ENCODE measurements at places on chromosomes 1 and 21.

- no peak for DNase-seq
Measured at GRCh38 chr1:90763930-90764329, 46.8 kb upstream of the BARHL2 start.

- DNase-seq = no peak
Measured at GRCh38 chr1:202203238-202204039, 9.8 kb downstream of the LGR6 start.

- no peak for DNase-seq
Measured at GRCh38 chr1:48055876-48056764, 58.9 kb upstream of the TRABD2B start.

GRCh38 chr1:28180306-28181305, 4.1 kb upstream of the PTAFR start:
- DNase-seq = no peak

GRCh38 chr1:226575739-226576378, 27.3 kb downstream of the STUM start:
- DNase-seq = peak; percentile 31

GRCh38 chr1:110136911-110137310, 13.4 kb upstream of the SLC6A17 start:
- peak; percentile 88 for DNase-seq

DNA sequence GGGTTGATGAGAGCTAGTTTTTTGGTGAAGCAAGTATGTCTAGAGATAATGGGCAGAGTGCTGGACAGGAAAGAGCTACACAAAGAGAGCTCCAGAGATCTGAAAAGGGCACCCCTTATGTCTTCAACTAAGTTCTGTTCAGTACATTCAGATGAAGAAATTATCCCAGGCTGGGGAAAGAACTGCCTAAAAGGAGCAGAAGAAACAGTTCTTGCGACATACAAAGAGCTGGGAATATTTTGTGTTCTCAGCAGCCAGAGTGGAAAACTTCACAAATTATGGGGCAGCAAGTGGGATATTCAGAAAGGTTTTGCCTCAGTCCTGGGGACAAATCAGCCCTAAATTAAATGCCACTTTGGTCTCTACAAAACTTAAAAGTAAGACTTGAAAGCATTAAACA, 17.4 kb upstream of the CCN1 start:
- DNase-seq = no peak

GRCh38 chr1:231417513-231417912, 4.6 kb downstream of the EGLN1 start:
- no peak for DNase-seq

DNA sequence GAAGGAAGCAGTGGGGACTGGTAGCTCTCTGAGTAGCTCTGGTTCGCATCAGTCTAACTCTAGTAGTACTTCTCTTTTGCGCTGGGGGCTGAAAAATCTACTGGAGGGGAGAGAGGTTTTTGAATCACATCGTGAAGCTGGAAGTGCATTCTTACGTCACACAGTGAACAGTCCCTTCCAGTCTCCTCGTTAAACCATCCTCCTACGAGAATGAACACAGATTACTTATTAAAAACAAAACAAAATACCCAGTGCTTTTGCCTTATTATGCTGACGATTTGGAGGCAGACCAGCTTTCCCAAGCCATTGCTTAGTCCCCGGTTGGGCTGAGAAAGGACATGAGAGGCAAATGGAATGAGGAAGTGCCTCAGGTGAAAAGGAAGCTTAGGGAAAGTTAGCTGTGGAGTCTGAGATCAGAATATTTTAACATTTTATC, 16.1 kb downstream of the HUNK start:
- no peak for DNase-seq

DNA sequence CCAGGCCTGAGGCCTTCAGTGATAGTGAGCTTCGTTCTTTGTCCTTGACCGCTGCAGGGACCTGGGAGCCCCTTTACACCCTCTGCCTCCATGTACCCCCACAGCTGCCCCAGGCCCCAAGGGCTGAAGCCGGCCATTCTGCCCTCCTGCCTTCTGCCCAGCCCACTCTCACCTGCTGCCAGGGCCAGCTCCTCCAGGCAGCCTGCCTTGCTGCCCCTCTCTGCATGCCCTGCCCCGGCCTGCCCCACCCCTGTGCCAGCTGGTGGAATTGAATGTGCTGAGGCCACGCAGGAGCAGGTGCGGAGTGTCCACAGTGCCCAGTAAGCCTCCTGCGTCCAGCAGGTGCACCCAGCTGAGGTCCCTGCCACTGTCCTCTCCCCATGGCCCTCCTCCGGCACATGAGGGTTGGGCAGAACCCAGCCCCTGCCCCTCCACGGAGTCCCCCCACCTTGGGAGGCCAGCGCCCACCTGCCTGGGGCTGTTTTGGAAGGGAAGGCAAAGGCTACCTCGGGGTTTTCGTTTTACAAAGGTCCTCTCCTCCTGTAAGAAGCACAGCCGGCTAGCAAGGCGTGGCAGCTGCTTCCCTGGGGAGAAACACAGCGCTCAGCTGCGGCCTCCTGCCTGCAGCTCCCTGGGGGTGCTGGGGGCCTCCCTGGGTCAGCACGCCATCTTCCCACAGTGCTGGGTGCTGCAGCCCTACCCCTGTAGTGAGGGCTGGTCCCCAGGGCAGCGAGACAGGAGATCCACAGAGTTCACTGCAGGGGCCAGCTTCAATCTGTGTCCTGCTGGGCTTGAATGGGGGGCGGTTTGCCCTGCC, 21.0 kb downstream of the MMEL1 start:
- no peak for DNase-seq

GRCh38 chr1:116075990-116076389, 35.2 kb upstream of the MAB21L3 start:
- no peak for DNase-seq

GRCh38 chr21:42513985-42514882, 582 bp downstream of the SLC37A1 start:
- DNase-seq = no peak

- DNase-seq = no peak
Measured at GRCh38 chr1:111275079-111275478, 15.6 kb upstream of the CHIA start.

DNA sequence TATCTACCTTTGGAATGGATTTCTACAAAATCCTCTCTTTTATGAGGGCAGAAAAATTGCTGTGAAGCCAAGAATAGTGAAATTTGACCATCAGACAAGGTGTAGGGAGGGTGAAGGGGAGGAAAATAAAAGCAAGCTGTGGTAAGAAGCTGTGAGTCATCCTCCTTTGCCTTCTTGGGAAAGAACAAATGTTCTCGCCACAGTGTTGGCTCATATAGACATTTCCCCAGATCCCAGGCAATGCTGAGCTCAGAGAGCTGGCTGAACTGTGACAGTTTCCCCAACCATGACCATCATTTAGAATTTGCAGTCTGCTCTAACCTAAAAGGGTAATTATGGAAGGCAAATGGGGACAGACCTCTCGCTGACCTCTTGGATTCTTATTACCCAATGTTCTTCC, 235.4 kb downstream of the PBX1 start:
- DNase-seq = no peak

DNA sequence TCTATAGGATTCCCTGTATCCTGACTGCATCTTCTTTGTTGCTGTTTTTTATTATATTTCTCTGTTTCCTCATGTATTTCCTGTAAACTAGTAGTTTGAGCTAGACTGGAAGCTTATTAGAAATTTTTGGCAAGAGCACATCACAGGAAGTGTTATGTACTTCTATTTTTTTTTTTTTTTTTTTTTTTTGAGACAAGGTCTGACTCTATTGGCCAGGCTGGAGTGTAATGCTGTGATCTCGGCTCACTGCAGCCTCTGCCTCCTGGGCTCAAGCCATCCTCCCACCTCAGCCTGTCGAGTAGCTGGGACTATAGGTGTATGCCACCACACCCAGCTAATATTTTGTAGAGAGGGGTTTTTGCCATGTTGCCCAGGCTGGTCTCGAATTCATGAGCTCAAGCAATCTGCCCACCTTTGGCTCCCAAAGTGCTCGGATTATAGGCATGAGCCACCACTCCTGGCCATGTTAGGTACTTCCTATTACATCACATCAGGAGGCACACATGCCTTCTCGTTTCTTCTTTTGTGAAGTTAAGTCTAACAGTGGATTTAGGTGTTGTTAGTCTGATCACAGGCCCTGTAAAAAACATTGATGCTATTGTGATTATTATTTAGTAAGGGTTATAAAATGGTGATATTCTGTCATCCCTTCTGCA, 12.5 kb downstream of the C1orf21 start:
- DNase-seq = no peak

- DNase-seq = no peak
Measured at GRCh38 chr1:171055966-171056643, 34.6 kb upstream of the FMO3 start.

DNA sequence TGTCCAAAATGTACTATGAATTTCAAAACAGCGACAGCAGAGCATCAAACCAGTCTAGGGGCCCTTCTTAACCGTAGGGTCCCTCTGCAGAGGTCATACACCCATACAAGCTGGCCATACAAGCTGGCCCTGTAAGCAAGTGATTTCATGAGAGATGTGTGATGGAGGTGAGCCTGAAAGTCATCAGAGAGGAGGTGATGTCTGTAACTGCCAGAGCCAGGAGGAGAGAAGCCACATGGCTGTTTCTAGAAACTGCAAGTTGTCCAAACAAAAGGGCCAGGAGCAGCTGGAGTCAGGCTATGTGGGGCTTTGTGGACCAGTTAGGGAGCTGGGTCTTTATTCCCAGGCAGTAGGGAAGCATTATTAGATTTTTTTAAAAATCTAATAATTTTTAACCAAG, 14.8 kb upstream of the SERINC2 start:
- no peak for DNase-seq

DNA sequence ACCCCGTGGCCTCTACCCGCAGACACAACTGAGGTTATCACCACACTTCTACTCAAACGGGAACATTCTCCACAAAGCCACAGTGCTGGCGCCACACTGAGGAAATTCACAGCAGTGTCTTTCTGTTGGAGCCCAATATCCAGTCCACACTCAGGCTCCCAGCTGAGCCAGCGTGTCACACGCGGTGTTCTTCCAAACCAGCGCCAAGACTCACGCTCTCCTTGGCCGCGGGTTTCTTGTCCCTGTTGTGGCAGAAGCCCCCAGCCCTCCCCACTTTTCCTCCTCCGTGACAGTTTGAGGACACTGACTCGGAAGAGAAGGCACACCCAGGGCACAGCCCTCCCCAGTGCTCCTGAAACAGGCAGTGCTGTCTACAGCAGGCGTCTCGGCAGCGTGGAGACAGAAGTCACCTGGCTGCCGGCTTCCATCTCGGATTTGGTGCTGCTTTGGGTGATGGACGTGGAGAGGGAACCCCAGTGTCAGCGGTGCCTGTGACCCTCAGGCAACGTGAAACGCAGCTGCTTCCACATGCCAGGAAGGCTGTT, 35.4 kb upstream of the AGPAT3 start:
- DNase-seq = no peak

- no peak for DNase-seq
Measured at GRCh38 chr1:2973601-2974593, 47.4 kb upstream of the ACTRT2 start.

DNA sequence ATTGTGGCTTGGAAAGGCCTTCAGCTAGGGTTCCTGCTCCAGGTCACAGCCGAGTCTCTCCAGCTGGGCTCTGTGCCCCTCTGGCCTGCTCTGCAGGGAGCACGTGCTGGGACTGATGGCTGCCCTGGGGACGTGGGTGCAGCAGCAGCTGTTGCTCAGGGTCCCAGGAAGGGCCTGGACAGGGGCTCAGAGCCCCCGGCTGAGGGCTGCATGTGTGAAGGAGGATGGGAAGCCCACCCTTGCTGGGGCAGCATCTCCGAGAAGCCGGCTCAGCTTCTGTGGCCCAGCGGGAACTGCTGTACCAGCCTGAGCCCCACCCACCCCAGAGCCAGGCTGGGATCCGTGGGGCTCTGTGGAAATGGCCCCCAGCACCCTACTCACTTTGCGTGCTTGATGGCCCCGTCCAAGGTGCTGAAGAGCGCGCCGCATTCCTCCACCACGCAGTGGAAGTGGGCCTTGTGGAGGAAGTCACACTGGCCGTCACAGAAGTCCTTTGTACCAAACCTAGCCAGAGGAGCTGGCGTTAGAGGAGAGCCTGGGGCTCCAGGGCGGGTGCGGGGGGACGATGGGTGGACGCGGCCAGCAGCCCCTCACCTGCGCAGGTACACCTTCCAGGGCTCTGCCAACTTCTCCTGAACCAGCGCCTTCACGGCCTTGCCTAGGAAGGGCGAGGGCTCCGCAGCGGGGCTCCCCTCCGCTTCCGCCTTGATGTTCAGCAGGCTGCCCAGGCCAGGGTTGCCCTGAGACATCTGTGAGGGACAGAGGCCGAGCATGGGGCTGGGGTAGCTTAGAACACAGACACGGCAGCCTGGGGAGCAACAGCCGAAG, 147.5 kb downstream of the CASZ1 start:
- DNase-seq = no peak

GRCh38 chr1:203408486-203409481, 57.9 kb upstream of the FMOD start:
- DNase-seq = no peak

- no peak for DNase-seq
Measured at GRCh38 chr1:225819346-225820192, 9.6 kb downstream of the EPHX1 start.

- no peak for DNase-seq
Measured at GRCh38 chr1:76668046-76668445, 199.2 kb upstream of the ST6GALNAC5 start.

Data from NCI-H1436 treated with DMSO at 0.1 percent for 48 hours (cell line).